Activated CD8-positive, alpha-beta memory T cell treated with anti-CD3 and anti-CD28 coated beads for 1 hour (primary cell): ENCODE measurements at places on chromosomes 12 and 14.

DNA sequence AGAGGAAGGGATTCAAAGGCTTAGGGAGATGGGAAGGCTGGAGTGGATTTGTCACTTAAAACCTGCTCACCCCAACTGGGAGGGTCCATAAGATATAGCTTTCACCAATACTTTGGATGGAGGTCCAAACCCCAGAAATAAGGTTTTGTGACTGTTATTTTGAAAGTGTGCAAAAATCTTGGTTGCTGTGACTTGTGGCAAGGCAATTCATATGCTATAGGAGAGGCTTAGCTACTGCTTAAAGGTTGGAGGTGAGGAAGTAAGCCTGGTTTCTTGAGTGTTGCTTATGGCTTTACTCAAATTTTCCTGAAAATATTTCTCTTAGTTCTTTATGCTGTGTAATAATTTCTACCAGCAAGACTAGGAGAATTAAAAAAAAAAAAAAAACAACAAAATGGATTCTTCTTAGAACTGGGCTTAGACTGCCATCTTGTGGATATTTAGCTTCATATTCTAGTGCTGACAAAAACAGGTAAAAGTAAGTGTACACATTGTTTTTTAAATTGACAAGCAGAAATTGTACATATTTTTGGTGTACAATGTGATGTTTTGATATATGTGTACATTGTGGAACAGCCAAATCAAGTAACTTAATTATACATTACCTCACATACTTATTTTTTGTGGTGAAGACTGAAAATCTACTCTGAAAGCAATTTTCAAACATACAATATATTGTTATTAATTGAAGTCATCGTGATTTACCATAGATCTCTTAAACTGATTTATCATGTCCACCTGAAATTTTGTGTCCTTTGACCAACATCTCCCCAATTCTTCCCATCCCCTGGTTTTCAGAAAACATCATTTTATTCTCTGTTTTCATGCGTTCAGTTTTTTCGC lies 23.0 kb downstream of the PDE6H start:
- DNase-seq: no peak

GRCh38 chr12:132597333-132598316 lies 12.8 kb downstream of the LRCOL1 start:
- DNase-seq: no peak

GRCh38 chr12:59004456-59004855 lies 84.2 kb upstream of the LRIG3 start:
- no peak for DNase-seq

GRCh38 chr14:94099006-94099405 lies 11.5 kb upstream of the IFI27 start:
- no peak for DNase-seq

DNA sequence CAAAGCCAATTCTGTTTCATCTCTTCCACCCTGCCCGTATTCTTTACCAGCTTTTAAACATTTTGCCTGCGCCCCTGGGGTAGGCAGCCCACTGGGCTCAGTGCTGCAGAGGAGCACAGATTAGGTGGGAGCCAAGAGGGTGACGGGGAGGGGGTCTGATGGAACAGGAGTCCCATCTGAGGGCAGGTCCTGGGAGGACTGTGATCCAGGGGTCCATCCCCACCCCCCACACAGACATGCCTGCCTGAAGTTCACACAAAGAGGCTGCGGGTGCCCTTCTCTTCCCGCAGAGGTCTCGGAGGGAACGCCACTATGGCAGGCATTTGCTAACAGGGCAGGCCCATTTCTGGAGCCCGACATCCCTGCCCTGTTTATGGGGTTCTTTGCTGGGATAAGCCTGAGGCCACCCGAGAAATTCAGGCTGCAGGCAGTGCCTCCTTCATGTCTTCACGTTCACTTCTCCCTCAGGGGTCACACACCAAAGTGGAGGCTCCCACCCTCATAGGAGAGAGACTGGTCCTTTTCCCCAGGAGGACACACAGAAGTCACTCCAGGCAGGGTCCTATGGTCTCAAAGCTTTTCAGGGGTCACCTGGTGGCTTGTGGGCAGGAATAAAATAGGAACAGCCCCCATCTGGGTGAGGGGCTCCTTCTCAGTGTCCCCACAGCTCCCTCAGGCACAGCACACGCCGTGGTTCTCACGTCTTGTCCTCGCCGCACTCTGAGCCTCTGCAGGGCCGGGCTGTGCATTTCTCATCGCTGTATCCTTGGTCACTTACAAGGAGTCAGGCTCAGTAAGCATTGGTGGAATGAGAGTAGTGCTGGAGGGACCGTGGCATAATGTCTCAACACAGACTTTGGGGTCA lies 12.9 kb downstream of the VASH1 start:
- DNase-seq: no peak

- no peak for DNase-seq
These were observed 26.6 kb downstream of the TSPAN9 start for GRCh38 chr12:3103806-3104205.

DNA sequence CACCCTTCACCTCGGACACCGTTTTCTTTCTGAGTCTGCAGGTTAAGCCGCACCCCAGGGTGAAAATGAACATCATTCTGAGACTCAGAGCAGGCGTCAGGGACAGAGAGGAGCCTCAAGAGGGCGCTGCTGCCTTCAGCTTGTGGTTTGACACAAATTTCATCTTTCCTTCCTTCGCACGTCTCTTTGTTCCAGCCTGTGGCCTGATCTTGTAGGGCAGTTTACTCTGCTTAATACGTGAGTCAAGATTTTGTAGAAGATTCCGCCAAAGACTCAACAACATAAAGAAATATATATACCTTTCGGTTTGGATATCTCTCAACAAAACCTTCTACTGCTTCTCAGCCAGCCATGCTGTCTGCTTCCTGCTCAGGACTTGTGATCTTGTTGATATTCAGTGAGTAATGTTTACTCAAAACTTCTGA lies 329.3 kb upstream of the OR4E1 start:
- peak; percentile 40 for DNase-seq

GRCh38 chr14:52042371-52043289 lies 26.2 kb downstream of the NID2 start:
- no peak for DNase-seq

DNA sequence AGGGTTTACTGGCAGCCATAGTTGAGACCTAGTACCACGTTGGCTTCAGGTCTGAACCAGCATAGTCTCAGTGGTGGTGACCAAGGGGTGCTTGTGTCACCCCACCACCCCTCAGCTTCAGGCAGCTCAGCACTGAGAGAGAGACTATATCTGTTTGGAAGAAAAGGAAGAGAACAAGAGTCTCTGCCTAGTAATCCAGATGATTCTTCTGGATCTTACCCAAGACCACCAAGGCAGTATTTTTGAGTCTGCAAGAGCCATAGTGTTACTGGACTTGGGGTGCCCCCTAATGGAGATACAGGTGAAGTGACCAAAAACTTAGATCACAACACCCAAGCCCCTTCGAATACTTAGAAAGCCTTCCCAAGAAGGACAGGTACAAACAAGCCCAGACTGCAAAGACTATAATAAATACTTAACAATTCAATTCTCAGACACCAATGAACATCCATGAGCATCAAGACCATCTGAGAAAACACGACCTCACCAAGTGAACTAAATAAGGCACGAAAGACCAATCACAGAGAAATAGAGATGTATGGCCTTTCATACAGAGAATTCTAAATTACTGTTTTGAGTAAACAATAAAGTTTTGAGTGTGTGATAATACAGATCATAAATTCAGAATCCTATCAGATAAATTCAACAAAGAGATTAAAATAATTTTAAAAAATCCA lies 107.0 kb downstream of the HELB start:
- peak; percentile 3 for DNase-seq

GRCh38 chr12:57240066-57240921 lies 10.7 kb downstream of the STAC3 start:
- DNase-seq: peak; percentile 44

DNA sequence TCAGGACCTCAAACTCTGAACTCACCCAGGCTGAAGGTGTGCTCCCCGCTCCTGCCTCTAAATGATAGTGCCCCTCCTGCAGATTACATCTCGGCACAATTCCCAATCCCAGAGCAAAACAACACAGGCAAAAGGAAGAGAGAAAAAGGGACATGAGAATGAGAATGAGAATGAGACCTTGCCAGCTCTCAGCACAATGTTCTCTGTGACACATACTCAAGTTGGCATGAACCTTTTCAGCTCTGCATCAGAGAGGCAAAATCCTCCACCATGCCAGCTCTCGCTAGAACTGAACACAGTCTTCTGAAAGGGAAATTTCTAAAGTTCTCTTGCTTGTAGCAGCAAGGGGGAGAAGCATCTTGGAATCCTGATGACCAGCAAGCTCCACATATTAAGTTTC lies 84.6 kb downstream of the KSR2 start:
- no peak for DNase-seq

- DNase-seq: no peak
These were observed 32.5 kb downstream of the MMP17 start for GRCh38 chr12:131860472-131861260.

DNA sequence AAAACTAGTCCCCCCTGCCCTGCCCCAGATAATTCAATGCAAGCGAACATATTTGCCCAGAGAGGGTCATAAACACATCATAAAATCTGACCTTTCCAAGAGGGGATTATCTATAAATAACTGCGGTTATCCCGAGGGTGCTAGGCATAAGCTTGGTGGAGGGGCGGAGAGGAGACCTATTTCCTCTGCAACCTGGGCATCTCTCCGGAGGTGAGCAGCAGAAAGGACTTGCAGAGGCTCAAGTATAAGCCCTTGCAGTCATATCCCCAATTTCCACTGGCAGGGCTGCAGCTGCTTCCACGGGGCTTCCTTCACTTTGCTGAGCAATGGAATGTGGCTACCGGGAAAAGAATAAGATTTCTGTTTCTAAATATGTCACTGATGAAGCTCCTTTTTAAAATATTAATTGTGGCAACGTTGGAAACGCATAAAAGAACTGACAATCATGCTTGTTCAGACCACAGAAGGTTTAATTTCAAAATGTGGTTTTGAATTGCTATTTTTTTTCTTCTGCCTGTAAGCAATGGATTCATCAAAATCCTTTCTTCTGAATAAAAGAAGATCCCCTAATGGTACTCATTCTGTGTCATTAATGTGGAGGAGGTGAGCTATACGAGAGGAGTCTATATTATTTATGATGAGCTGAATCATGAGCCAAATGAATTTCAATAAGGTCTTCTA lies 268.9 kb upstream of the ATP2B1 start:
- no peak for DNase-seq

DNA sequence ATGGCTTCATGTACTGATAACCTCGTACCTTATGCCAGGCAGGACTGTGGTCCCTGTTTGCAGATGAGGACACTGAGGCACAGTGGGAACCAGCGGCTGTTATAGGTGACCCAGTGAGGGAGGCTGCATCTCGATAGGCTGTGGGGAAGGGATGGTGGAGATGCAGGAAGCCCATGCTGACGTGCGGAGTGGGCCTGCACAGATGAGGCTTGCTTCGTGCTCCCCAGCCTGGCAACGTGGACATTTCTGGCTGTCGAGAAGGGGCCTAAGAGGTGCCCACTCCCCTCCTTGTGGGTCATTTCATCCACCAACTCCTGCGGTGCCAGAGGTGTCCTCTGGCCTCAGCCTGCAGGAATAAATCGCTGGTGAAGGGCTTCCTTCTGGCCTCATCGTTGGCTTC lies 107.4 kb downstream of the SLC25A47 start:
- no peak for DNase-seq

DNA sequence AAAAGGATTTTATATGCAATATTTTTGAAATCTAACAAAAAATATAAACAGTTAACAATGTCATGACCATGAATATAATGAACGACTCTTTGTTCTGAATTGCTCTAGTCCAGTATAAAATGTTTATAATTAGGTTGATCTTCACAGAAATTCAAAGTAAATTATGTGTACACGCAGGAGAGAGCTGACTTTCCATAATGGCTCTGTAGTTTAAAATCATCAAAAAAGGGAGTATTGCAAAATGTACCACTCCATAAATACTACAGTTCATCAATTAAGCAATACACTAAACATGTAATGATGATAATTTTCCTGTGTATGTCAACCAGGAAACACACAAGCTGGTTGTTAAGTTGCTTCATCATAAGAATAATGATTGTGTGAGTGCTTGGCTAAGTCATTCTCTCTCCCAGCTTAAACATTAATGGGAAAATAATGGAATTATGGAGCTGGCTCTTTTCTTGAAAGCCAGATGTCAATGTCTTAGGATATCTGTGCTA lies 189.5 kb upstream of the PLEKHG7 start:
- no peak for DNase-seq

- DNase-seq: no peak
These were observed 14.8 kb upstream of the PTHLH start for GRCh38 chr12:27987331-27987730.

DNA sequence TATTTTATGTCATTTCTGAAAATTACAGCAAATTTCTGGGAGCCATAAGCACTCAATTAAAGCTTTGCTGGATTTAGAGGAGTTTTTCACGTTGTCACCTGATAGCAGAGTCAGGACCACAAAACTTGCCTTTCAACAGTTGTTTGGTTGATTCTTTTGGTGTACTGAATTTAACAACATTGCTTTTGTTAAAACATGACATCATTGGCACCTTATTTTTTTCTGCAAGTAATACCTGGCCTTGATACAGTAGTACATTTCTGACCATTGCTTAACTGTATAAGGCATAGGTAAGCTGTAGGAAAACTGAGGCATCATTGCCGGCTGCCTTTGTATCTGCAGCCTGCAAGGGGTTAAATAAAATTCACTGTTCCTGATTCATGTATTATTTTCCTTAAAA lies 4.5 kb upstream of the BCL11B start:
- DNase-seq: no peak

- DNase-seq: no peak
These were observed 20.9 kb upstream of the PPP1CC start for GRCh38 chr12:110763583-110763982.

- no peak for DNase-seq
These were observed 60.1 kb downstream of the LRIG3 start for GRCh38 chr12:58860056-58860787.

GRCh38 chr12:40192704-40193255 lies 32.0 kb upstream of the LRRK2 start:
- no peak for DNase-seq

- no peak for DNase-seq
These were observed 14.7 kb upstream of the TEAD4 start for GRCh38 chr12:2944401-2945047.

GRCh38 chr12:11801643-11802042 lies 152.2 kb downstream of the ETV6 start:
- DNase-seq: no peak

GRCh38 chr12:47766502-47767215 lies 6.4 kb upstream of the SLC48A1 start:
- no peak for DNase-seq

DNA sequence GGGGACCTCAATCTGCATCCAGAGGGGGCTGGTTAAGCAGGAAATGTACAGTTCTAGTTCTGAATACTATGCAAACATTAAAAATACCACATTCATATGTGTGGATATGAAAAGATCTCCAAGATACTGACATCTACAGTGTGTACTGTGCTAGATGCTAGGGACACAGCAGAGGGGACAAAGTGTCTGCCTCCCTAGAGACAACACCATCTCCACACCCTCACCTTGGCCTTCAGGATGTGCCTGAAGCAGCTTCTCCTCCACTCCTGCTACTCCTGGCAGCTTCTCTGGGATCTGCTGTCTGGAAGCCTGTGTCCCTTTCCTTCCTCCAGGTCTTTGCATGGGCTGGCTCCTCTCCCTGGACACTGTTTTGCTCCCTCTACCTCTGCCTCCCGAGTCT lies 10.7 kb upstream of the SRSF9 start:
- no peak for DNase-seq

- DNase-seq: no peak
These were observed 32.1 kb downstream of the DEPDC4 start for GRCh38 chr12:100234591-100235304.
